DND-41 (cell line): ENCODE measurements at places on chromosomes 3 and 15.

DNA sequence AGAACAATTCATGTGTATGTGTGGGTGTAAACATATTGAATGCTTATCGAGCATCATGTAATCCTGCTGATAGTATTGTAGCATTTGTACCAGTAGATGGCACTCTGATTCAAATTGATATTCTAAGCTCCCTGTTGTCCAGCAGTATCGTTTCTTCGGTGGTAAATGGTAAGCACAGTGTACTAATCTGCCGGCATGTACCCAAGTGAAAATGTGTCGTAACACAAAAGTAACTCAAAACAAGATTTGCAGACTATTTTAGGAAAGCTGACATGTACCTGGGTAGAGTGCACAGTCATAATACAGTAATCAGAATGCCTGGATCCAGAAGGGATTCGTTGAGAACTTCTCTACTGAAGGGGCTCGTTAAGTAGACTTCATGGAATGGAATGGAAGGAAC, 31.7 kb upstream of the MNS1 start:
- H3K27me3 ChIP-seq: no peaks in the 10 kb centered on the region
- peaks cover 46% of the 10 kb centered on the region for H3K4me1 ChIP-seq
- peak; percentile 41 for DNase-seq

DNA sequence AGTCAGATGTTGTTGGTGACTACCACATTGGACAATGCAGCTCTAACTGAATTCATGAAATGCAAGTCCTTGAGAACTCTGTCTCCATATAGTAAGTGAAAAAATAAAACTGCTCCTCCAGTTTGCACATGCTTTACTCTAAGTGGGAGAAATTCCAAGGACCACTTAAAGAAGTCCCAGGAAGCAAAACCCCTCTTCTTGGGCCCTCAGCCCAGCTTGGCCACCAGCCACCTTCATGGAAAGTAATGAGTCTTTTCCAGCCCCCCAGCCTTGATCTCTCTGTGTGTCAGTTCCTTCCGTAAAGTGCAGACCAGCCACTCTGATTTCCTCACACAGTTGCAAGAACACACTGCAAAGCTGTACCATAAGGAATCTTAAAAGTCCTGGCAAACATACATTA, 34.5 kb downstream of the DAPK2 start:
- no peak for DNase-seq
- H3K27ac ChIP-seq: no peak overlapping the region
- H3K27me3 ChIP-seq: peaks cover 11% of the 10 kb centered on the region
- H3K36me3 ChIP-seq: no peaks in the 10 kb centered on the region
- H3K4me1 ChIP-seq: no peaks in the 10 kb centered on the region

- H3K27me3 ChIP-seq: no peaks in the 10 kb centered on the region
- no peak for DNase-seq
- no peak overlapping the region for H3K4me3 ChIP-seq
- no peak overlapping the region for H3K27ac ChIP-seq
Measured at GRCh38 chr3:105823149-105823867, 45.5 kb downstream of the CBLB start.

- no peak overlapping the region for H3K27ac ChIP-seq
- H3K4me1 ChIP-seq: no peaks in the 10 kb centered on the region
- DNase-seq: no peak
- no peak overlapping the region for H3K4me3 ChIP-seq
- no peaks in the 10 kb centered on the region for H3K27me3 ChIP-seq
Measured at GRCh38 chr3:38386992-38387750, 40.6 kb downstream of the XYLB start.

GRCh38 chr3:134067531-134068161, 37.9 kb upstream of the SLCO2A1 start:
- no peak overlapping the region for H3K4me3 ChIP-seq
- H3K27me3 ChIP-seq: no peaks in the 10 kb centered on the region
- no peak for DNase-seq
- no peaks in the 10 kb centered on the region for H3K4me1 ChIP-seq
- no peaks in the 10 kb centered on the region for H3K36me3 ChIP-seq

DNA sequence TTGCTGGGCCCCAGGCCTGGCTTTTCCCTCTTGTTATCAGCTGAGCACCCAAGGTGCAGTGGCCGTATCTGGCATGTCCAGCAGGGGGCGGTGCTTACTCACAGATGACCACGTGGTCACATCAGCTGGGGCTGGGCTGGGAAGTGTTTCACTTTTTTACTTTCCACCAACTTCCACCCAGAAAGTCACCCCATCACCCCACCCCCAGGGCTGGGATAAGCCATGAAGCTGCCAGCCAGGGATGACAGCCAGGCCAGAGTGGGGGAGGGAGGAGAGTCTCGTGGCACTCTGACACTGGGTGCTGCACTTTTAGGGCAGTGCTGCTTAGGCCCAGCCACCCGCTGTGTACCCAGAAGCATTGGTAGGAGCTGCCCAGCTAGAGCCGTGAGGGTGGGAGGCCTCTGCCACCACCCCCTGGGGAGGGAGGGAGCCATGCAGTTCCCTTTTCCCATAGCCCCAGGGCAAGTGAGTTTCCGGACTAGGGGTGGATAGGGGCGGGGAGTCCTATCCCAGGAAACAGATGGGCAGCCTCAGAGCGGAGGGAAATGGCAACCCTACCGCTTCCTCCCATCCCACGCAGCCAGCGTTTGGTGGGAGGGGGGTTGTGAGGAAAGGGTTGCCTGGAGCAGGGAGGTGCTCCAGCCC, 6.1 kb downstream of the PPCDC start:
- peak; percentile 81 for DNase-seq
- H3K27ac ChIP-seq: peak overlapping the region; percentile 50; the same call in 1 of the 2 replicates
- H3K27me3 ChIP-seq: no peaks in the 10 kb centered on the region
- H3K4me3 ChIP-seq: no peak overlapping the region

- no peak overlapping the region for H3K4me3 ChIP-seq
- H3K4me1 ChIP-seq: peaks cover 39% of the 10 kb centered on the region
- H3K36me3 ChIP-seq: 0 out of 2 replicates have a peak, but pooled peaks cover 3% of the 10 kb centered on the region
- no peaks in the 10 kb centered on the region for H3K27me3 ChIP-seq
Measured at GRCh38 chr15:57134851-57135250, 216.4 kb downstream of the TCF12 start.

GRCh38 chr3:183195266-183195665, 32.7 kb upstream of the LAMP3 start:
- H3K4me3 ChIP-seq: no peak overlapping the region
- no peaks in the 10 kb centered on the region for H3K4me1 ChIP-seq
- H3K36me3 ChIP-seq: no peaks in the 10 kb centered on the region
- no peak for DNase-seq
- H3K27ac ChIP-seq: no peak overlapping the region
- H3K27me3 ChIP-seq: peaks cover 4% of the 10 kb centered on the region

DNA sequence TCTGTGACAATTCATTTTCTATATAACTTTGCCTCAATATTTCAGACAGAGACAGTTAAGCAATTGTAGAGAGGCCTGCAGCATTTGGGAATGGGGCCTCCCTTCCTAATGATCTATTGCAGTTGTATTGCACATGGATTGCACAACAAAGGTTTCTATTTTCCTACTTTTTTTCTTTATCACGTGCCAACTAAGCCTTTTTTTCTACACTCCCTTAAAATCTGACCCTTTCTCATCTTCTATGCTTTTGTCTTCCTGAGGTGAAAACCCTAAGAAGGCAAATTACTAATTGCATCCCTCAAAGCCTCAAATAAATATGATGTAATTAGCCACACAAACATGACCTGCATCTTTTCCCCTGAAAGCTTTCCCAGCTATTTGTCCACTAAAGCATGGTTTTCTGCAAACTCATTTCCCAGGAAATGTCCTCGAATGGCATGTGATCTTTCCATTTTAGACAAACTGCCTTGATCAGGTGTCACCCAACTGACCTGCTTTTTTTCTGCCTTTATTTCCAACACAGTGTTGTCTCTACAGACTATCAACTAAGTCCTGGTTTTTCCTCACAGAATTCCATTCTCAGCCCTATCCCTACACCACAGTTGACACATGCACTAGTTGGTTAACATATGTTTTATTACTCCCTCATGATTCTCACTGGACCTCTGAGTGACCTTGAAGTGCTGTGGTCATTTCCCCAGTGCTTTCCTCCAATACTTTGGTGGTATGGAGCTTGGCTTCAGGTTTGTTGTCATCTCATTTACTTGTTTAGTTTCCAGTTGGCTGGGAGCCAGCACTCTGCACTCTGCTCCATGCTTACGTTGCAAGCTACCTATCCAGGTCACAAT, 31.9 kb upstream of the TSC22D2 start:
- no peaks in the 10 kb centered on the region for H3K4me1 ChIP-seq
- no peak overlapping the region for H3K4me3 ChIP-seq
- no peak for DNase-seq
- peaks cover 13% of the 10 kb centered on the region for H3K27me3 ChIP-seq
- no peak overlapping the region for H3K27ac ChIP-seq
- no peaks in the 10 kb centered on the region for H3K36me3 ChIP-seq

DNA sequence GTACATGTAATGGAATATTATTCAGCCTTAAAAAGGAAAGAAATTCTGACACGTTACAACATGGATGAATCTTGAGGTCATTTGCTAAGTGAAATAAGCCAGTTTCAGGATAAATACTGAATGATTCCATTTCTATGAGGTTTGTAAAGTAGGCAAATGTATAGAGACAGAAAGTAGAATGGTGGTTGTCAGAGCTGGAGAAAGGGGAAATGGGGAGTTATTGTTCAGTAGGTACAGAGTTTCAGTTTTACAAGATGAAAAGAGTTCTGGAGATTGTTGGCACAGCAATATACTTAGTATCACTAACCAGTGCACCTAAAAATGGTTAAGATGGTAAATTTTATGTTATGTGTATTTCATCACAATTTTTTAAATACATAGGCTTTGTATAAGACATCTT, 60.6 kb downstream of the USP8 start:
- no peaks in the 10 kb centered on the region for H3K27me3 ChIP-seq
- no peak overlapping the region for H3K4me3 ChIP-seq
- H3K27ac ChIP-seq: no peak overlapping the region
- H3K36me3 ChIP-seq: peaks cover 51% of the 10 kb centered on the region

GRCh38 chr15:57655809-57656208, 50.7 kb upstream of the POLR2M start:
- peaks cover 8% of the 10 kb centered on the region; the same call in 1 of the 2 replicates for H3K4me1 ChIP-seq
- DNase-seq: no peak
- peaks cover 6% of the 10 kb centered on the region for H3K27me3 ChIP-seq

DNA sequence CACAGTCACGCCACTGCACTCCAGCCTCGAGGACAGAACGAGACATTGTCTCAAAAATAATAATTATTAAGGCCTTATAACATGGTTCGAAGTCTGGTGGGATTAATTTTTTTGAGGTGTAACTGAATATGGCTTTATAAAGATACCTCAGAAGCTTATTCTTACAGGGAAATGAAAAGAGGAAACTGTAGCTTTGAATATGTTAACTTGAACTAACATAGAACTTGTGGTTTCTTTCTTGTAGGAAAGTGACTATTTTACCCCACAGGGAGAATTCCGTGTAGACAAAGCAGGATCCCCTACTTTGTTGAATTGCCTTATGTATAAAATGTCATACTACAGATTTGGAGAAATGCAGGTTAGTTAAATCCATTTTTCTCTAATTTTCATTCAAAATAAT, 96.3 kb downstream of the STT3B start:
- H3K36me3 ChIP-seq: peaks cover 94% of the 10 kb centered on the region
- no peak overlapping the region for H3K27ac ChIP-seq
- H3K27me3 ChIP-seq: no peaks in the 10 kb centered on the region

DNA sequence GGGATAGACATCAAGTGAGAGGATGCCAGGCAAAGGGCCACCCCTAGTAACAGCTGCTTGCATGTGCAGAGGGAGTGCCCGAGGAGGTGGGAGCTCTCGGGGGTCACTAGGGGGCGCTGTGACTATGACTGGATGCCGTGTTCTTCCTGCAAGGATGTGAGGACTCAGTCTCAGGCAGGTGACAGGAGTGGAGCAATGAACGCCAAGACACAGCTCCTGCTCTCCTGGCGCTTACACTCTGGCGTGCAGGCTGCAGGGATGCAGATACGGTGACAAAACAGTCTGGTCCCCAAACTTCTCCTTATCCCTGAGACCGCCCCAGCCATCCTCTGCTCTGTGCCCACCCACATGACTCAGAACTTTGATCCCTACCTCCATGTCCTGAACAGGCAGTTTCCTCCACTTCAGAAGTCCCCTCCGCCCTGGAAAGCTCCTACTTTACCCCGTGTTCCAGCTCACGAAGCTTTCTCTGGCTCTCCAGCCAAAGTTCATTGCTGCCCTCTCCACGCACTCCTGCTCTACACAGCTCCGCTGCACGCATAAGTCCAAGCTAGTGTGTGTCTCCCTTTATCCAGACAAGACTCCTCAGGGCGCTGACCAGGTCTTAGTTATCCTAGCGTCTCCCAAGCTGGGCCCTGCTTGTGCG, 14.7 kb downstream of the RHOV start:
- no peak overlapping the region for H3K27ac ChIP-seq
- H3K27me3 ChIP-seq: no peaks in the 10 kb centered on the region
- H3K36me3 ChIP-seq: no peaks in the 10 kb centered on the region
- peaks cover 9% of the 10 kb centered on the region for H3K4me1 ChIP-seq
- peak; percentile 79 for DNase-seq

- H3K27ac ChIP-seq: no peak overlapping the region
- H3K4me3 ChIP-seq: no peak overlapping the region
- no peaks in the 10 kb centered on the region for H3K36me3 ChIP-seq
- H3K27me3 ChIP-seq: peaks cover 6% of the 10 kb centered on the region
Measured at GRCh38 chr15:43225201-43225949, 4.6 kb upstream of the EPB42 start.
